Activated T-helper 1 cell treated with anti-CD3 and anti-CD28 coated beads, Interleukin-2, amount 50 U/mL, for 16 hours (primary cell): ENCODE measurements at places on chromosomes 5 and 9.

DNA sequence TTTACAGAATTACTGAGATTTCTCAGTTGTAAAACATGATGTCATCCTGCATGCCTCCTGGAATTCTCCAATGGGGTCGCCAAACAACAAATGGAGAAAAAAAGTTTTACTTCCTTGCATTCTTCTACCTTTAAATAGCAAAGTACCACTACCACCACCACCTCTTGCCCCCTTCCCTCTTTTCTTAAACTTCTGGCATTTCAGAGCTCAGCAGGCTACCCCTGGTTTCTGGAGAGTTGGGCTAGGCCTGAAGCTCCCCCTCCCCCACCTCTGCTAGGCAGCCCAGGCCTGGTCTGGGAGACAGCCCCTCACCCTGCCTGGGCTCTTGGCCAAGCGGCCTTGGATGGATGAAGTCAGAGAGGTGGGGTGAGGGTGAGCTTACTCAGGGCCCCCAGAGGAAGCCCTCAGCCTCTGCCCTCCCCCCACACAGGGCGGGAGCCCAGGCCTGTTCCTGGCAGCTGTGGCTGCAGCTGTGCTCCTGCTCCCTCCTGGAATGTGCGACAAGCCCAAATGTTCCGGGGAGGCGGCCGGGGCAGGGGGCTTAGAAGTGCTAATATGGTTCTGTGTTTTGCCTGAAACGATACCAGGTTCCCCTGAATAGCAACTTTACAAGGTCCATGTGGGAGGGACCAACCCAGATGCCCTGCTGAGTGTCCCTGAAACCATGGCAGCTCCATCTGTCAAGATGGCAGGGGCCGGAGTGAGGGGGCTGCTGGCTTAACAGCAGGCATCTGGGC, 6.0 kb upstream of the CCIN start:
- no peak for DNase-seq

GRCh38 chr5:134100283-134101091, 14.0 kb upstream of the TCF7 start:
- DNase-seq, result peak; percentile 78

DNA sequence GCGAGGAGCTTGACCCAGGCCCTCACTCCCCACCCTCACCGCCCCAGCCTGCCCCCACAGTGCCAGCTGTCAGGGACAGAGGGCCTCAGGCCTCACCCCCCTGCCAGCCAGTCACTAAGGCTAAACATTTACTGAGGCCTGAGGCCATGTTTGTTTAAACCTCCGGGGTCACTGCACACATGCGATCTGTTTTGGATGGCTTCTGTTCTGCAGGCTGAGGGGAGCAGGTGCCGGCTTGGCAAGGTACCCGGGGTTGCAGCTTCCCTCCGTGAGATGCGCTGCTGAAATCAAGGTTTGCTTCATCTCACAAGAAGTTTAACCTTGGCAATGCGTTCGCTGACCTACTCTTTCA, 103.3 kb upstream of the BOD1 start:
- DNase-seq, result no peak

- DNase-seq, result no peak
Observed at GRCh38 chr9:108668938-108669335, 186.8 kb downstream of the ACTL7B start.

DNA sequence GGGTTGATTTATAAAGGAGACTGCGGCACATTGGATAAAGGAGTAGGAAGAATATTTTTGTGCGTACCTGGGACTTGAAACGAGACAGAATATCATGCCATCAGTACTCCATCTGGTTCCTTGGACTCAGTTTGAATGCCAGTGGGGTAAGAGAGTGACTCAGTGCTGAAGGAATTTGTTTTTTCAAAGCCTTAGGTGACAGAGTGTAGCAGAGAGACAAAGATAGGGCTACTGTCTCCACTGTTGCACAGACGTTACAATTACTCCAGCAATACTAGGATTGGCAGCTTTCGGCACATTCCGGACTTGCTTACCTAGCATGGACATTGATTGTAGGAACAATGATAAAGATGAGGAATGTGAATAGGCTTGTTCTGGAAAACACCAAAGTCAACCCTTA, 250.7 kb downstream of the KCTD16 start:
- DNase-seq, result no peak

- DNase-seq, result no peak
Observed at GRCh38 chr5:139196296-139196956, 1.7 kb downstream of the SIL1 start.

GRCh38 chr5:119398727-119399466, 43.1 kb downstream of the TNFAIP8 start:
- no peak for DNase-seq

DNA sequence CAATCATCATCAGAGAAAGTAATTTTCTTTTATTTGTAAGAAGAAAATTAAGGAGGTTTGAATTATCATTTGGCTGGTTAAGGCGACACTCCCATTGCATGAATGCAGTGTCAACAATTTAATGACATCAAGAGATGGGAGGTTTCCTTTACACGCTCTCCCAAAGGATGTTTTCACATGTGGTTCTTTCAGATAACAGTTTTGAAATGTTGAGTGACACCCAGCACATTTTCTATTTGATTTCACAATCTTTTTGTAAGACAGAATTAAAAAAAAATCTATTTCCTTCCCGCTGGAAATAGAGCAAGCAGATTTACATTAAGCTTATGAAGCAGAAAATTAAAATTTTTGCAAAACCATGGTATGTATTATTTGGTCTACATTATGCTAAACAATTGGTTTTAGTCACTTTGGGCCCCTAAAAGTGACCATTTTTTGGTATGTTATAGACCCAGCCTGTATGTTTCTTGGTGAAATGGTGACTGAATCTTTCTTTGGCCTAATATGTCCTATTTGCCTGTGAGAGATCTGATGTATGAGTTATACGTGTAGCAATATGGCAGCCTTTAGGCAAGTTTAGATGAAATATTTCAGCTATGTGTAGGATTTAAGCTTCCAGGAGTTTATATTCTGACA, 18.9 kb upstream of the ANKRD55 start:
- DNase-seq, result no peak

- no peak for DNase-seq
Observed at GRCh38 chr5:146466521-146467349, 19.6 kb downstream of the TCERG1 start.

- DNase-seq, result no peak
Observed at GRCh38 chr9:96688187-96688586, 33.1 kb upstream of the PRXL2C start.

DNA sequence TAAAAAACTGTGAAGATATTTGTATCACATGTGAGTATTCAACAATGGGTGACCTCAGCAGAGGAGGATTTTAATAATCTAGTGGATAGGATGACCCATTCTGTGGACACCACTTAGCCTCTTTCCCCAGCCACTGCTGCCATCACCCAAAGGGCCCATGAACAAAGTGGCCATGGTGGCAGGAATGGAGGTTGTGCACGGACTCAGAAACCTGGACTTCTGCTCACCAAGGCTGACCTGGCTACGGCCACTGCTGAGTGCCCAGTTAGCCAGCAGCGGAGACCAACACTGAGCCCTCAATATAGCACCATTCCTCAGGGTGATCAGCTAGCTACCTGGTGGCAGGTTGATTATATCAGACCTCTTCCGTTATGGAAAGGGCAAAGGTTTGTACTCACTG, 1410.4 kb upstream of the CDH9 start:
- no peak for DNase-seq

DNA sequence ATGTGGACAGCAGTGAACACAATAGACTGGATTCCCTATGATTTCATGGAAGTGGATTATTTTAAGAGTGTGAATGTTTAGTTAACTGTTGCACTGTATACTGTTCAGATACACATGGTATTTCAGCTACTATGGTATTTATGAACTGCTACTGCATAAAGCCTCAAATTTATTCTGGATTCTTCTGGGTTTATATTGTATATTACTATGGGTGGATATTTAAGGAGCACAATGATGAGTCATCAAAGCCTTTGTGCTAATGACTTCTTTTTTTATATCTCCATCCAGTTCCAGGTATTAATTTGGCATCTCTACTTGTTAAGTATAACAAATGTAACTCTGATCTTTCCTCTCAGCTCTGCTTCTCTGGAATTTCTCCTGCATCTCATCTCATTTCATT, 6.8 kb downstream of the KDM4C start:
- DNase-seq, result no peak

GRCh38 chr9:78954286-78954685, 617.5 kb upstream of the TLE4 start:
- no peak for DNase-seq

GRCh38 chr5:1492757-1493156, 31.0 kb downstream of the LPCAT1 start:
- DNase-seq, result no peak

DNA sequence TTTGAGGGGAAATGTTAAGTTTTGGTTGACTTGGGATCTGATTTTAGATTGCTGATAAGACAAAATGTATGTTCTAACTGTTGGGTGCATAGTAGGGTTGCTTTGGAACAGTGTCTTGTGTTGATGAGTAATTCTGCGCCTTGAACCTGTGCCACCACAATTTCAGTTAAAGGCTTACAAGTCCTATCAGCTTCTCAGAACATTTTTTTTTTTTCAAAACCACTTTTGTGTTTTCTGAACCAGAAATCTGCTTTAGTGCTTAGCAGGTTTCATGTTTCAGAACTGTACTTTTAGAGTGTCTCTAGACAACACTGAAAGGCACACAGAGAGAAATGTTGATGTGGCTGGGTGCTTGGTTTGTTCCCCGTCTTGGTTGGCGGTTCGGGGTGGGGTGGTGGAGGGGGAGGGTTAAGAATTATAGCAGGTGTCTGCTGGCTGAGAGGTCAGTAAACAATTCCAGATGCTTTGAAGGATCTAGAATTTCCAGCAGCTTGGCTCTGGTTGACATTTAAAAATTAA, 84.6 kb downstream of the ANKRD55 start:
- no peak for DNase-seq

DNA sequence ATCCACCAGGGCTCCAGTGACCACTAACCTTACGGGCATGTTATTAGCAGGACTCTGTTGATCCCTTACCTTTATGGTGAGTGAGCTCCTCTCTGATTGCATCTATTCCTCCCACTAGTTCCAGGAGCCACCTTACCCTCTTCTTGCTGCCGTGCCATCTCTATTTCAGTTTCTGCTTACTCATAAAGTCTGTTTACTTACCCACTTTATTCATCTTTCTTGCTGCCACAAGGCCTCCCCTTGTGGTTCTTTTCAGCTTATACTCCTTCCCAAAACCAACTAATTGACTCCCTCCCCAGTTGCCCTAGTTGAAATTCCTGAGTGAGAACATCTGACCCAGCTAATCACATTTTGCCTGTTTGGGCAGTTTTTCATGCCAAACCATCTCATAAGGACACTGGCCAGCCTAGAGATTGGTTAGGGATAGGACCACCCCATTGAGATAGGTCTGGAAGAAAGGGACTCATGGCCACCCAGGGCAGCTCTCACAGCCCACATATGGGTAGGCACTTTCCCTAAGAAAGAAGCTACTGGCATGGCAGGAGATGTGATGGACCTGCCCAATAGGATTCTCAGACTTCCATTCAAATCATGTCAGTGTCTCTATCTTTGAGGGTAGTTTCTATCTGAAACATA, 412.7 kb downstream of the EFNA5 start:
- DNase-seq, result no peak

- no peak for DNase-seq
Observed at GRCh38 chr5:518721-519120, 5.5 kb downstream of the SLC9A3 start.

DNA sequence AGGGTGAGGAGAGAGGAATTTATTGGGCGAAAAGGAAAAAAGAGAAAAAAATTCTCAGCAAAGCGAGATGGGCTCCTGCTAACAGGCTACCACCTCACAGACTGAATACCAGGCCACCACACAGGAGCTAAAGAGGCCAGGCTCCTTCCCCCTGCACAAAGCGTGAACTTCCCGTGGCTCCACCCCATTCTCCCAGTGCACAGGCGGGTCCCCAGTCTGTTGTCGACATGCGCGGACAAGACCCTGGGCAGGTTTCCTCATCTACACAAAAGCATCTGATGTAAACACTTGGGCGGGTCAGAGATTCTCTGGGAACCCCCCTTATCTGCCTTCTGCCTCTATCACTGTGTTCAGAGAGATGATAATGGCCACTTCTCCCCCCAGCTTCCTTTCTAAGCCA, 34.2 kb downstream of the IL31RA start:
- DNase-seq, result no peak

- no peak for DNase-seq
Observed at GRCh38 chr9:107423540-107423939, 66.0 kb downstream of the KLF4 start.

DNA sequence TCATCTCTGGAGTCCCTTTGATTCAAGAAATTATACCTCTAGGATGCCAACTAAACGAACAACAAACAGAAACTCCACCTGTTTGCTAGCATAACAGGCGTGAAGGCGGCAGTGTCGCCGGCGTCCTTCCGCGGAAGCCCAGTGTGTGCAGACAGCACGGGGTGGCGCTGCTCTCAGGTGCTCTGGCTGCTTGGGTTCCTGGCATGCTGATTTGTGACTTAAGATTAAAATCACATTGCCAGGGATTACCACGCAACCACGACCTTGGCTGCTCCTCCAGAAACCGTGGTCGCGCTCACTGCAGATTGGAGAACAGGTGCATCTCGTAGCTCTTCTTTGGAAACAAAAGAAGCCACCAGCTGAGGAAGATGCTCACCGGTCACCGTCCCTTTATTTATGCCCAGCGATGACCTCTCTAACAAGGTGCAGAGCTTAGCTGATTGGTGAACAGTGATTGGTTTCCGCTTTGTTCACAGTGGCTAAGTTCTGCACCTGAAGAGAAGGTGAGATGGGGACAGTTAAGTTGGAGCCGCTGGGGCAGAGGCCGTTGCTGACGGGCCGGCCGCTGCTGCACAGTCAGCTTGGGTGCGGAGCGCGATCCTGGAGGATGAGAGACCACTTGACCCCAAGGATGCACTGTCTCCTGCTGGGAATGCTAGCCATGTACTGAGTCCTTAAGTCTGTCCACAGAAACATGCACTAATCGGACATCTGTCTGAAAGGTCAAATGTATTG, 232.3 kb downstream of the FANCC start:
- no peak for DNase-seq

GRCh38 chr5:58156973-58157701, 302.7 kb downstream of the PLK2 start:
- DNase-seq, result no peak

DNA sequence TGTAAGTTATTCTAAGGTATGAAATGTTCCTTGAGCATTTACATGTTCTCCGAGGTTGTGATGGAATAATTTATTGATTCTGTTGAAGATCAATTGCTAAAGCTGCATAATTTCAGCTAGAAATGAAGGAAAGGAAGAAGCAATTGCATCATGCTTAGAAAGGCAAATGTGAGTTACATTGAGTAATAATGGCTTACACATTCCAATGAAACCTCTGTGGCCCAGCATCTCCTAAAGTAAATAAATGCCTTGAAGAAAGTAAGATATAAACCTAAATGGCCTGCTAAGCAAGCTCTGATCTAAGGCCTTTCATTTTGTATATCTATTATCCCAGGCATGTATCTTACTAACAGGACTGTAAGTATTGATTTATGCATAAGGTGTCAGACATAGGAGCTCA, 677.3 kb upstream of the RGMB start:
- DNase-seq, result no peak

GRCh38 chr9:122453677-122454135, 24.0 kb downstream of the OR1J1 start:
- DNase-seq, result no peak

GRCh38 chr9:129677456-129677855, 12.0 kb downstream of the PRRX2 start:
- no peak for DNase-seq
